Left colon (tissue), 2 donors: ENCODE measurements at places on chromosomes 3 and 15.

- no peak for DNase-seq
These were observed 19.7 kb upstream of the TM4SF19 start for GRCh38 chr3:196357905-196358304.

GRCh38 chr3:191414286-191414685, 46.7 kb upstream of the PYDC2 start:
- DNase-seq: no peak

DNA sequence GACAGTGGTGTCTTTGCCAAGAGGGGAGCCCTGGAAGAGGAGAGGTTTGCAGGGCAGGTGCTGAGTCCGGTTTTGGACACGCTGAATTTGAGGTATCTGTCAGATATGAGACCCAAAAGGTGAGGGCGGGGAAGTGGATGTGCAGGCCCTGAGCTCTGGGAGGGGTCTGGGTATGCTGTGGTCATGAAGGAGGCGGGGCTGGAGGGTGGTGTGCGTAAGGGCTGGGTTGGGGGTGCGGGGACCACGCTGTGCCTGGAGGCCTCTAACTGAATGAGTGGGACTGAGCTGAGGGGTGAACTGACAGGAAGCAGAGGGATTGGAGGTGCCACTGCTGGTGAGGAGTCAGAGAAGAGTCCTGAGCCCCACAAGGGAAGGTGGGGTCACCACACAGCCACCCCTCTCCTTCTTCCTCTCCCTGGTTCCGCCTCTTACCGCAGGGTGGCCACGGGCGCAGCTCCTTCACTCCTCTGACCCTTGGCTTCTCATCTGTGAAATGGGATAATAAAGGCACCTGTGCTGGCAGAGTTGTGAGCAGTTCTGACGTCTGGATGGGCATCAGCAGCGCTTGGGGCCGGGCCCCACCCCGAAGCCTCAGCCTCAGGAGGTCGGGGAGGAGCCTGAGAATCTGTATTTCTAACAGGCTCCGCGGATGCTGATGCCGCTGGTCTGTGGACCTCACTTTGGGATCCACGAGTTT, 28.8 kb downstream of the PSTPIP1 start:
- DNase-seq: peak; percentile 25

- no peak for DNase-seq
These were observed 465 bp upstream of the GK5 start for GRCh38 chr3:142225885-142226215.

DNA sequence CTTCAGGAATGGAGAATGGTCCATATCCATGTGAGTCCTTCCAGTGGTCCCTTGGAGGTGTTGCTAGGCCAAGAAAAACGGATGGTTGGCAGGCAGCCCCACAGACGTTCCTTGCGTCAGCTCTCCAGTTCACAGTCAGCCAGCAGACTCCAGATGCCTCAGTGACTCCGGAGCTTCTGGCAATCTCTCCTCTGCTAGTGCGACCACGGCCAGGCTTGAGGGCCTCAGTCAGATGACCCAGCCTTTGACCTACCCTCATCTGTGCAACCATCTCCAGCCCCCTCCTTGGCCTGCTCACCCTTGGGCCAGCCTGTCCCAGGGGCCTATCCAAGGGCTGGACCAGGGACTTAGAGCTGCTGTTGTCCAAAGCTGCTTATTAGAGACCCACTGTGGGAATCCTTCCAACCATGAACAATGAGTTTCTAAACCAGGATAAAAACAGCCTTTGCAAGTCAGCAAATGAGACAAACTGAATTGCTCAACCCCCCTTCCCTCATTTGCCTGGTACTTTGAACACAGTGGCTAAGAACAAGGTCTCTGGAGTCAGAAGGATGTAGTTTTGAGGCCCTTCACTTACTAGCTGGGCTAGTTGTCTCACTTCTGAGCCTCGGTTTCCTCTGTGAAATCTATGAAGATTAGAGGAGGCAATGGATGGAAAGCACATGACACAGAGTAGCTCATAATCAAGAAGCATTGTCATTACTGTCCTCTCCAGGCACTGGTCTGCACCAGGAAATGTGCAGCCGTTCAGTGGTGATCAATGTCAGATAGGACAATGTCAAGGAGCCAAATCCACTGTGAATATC, 44.8 kb downstream of the ANP32A start:
- peak; percentile 48 for DNase-seq

DNA sequence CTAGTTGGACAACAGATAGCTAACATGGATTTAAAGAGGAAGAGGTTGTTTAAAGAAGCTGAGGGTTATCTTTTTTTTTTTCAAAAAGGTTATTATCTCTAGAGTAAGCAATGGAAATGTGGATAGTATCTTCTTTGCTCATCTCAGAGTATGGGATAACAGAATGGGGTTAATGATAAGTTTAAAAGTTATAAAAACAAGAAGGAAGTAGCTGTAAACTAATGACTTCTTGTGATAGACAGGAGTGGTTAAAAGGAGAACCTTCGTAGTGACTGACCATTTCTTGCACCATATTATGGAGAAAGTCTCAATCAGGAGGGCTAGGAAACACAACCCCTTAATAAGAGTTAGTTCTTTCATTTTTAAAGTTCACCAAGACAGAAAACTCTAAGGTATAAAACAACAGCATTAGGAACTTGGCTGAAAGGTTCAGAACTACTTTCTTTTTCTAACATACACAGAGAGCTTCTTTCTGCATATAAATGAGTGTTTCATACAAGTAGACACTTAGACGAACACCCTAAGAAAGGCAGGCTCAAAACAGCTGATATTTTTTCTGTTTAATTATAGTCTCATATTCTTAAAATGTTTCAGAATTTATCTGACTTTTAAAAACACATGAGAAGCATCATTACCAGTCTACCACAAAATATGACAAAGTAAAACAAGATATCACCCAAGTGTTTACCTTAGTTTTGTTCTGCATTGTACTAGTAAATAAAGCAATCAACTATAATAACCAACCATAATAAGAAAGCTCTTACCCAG, 140.0 kb downstream of the MEIS2 start:
- DNase-seq: no peak

GRCh38 chr3:10999221-11000107, 6.9 kb downstream of the SLC6A1 start:
- DNase-seq: no peak

DNA sequence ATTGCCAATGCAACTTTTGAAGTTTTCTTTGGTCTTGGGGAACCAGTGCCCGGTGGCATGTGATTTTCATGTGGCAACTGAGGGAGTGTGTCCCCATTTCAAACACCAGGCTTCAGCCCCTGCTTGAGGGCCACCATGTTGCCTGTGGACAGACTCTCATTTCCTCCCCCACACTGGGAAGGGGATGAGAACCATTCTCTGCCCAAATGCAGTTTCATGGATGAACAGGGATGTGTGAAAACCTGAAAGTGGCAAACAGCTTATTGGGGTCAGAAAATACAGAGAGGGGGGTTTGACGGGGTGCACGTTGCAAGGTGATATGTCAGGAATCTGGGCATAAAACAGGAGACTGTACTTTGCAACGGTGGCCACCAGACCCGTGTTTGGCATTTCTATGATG, 6.3 kb downstream of the FAM107A start:
- DNase-seq: no peak

DNA sequence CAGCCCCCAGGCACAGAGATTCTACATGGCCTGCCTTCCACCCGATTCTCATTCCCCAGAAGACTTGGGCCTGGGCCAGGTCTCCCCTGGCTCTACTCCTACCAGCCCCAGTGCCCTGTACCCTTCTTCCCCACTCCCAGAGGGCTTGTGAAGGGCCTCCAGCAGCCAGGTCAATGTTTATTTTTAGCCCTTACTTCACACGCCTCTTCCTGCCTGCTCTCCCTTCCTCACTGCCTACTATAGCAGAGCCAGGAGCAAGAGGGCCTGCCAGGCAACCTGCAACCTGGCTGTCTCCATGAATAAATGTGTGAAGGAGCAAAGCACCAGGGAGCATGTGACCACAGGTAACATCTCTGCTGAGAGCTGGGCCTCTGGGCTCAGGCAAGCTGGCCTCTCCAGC, 26.4 kb upstream of the APEH start:
- DNase-seq: no peak
